Panc1 (cell line): ENCODE measurements at places on chromosomes 11 and 22.

- no peak for DNase-seq
These were observed 4.6 kb upstream of the PC start for GRCh38 chr11:66962801-66963200.

GRCh38 chr11:126339863-126340434, 15.5 kb upstream of the ST3GAL4 start:
- no peak for DNase-seq

DNA sequence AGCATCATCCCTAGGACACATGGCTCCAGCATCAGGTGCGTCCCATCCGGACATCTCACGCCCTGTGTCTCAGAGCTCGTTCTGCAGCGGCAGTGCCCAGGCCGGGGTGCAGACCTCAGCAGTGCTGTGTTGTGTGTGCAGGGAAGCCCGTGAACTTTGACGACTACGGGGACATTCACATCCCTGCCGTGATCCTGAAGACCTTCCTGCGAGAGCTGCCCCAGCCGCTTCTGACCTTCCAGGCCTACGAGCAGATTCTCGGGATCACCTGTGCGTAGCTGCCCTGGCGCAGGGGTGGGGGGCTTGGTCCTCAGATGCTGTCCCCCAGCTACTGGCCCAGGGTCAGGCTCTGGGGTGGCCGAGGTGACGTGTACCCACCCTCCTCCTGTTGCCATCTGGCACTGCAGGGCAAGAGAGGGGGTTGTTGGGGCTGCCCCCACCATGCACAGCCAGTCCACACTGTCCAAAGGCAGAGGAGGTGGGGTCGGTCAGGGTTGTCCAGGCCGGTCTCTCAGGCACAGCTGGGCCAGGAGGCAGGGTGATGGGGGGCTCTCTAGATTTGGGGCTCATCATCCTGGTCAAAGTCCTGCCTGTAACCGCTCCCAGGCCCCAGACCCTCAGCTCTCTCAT, 96.5 kb downstream of the ARHGAP8 start:
- no peak for DNase-seq

- no peak for DNase-seq
These were observed 1014.5 kb downstream of the DLG2 start for GRCh38 chr11:84612645-84613044.

DNA sequence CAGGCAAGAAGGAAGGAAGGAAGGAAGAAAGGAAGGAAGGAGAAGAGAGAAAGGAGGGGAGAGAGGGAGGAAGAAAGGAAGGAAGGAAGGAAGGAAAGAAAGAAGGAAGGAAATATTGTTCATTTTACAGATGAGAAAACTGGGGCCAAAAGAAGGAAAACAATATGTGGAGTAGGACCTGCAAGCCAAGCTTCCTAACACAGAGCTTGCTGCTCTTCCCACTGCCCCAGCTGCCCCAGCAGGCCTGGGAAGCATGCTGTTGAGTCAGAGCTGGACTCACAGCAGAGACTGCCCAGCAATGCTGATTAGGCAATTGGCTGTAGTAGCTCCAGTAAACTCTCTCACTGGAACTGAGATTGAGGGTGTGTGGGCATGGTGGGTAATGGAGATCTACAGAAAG, 42.6 kb upstream of the SMCO4 start:
- no peak for DNase-seq

DNA sequence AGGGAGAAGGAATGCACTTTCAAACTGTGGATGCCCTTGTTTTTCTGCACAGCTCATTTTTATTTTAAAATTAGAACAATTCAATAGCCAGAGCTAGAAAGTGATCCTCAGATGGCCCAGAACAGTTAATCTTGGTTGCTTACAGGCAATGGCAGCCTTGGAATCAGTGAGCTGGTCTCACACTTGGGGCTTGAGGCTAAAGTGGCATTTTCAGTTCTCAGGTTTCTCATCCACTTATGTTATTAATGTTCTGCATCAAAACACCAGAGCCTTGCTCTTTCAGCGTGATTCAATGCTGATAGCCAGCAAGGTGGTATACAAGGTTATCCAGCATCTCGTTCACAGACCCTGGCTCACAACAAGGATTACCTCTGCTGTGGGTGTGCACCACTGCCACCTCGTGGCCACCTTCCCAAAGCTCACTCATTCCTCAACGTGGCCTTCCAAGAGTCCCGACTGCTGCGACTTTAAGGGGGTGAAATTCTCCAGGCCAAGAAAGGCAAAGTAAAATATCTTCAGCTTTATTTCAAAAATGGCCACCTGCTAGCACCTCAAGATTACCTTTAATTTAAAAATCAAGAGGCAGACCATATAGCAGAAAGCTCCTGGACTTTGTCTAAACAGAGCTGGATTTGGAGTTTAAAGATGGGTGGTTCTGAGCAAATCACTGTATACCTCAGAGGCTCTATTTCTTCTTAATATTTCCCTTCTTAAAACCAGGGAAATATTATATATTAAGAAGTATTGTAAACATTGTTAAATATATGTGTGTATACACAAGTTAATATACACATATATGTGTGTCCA, 34.2 kb upstream of the FSHB start:
- DNase-seq: peak; percentile 24

- no peak for DNase-seq
These were observed 29.7 kb downstream of the SLN start for GRCh38 chr11:107682171-107682570.
